ENCODE measurements at places on chromosomes 1 and 21. TPM values are rescaled to one million over a fixed set of nuclear protein-coding genes. Genes with fewer than 3 reads are reported as not detected.

The SNX27 gene
- total RNA-seq = 41.3 TPM

The OR2T11 gene
- total RNA-seq = not detected

The KRTAP15-1 gene
- total RNA-seq = not detected

The CELA3B gene
- not detected for total RNA-seq

DNA sequence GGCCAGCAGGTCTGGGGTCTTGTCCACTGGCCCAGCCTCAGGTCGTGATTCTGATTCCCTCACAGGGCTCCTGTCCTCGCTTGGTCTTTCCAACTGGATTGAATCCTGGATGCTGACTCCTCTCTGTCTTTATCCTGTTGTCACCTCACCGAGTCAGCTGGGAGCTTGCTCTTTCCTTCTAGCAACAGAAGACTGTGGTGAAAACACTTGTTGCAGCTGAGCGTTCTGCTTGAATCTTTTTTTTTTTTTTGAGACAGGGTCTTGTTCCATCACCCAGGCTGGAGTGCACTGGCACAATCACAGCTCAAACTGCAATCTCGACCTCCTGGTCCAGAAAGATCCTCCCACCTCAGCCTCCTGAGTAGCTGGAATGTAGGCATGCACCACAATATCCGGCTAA is 8.0 kb upstream of the WNT4 start:
- DNase-seq = no peak

DNA sequence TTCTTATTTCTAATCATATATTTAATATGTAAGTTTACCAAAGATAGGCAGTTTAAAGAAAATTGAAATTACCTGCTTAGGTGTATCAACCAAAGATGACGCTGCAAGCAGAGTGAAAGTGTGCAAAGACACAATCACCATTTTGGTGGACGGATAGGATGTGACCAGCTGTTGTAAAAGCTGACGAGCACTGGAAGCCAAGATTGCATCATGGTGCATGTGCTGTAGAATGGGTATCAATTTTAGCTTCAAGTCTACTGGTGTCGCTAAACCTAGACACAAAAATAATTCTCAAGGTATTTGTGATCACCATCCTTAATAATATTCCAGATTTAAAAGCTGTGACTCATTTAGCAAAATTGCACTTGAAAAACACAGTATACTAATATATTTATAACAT is 28.2 kb downstream of the INTS7 start:
- DNase-seq = no peak

DNA sequence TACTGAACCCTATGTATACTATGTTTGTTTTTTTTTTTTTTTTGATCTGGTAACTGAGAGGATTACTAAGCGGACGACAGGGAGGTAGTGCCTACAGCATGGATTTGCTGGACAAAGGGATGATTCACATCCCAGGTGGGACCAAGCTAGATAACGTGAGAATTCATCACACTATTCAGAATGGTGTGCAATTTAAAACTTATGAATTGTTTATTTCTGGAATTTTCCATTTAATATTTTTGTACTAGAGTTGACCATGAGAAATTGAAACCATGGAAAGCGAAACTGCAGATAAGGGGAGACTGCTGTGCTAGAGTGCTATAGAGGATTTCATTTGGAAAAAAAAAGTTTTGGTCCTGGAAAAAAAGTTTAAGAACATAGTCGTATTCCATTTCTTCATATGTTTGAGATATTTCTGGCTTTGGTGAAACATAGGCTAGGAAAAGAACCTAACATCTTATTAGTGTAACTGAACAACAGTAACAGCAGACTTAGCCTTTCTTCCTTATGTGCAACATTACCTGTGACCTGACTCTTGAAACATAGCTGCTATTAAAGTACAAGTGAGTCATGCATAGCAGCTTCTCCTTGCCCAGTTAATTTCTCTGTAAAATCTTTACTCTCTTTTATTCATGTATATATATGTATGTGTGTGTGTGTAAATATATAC is 202.5 kb downstream of the FGGY start:
- DNase-seq = no peak

GRCh38 chr1:213067352-213067751 is 16.3 kb downstream of the RPS6KC1 start:
- no peak for DNase-seq

DNA sequence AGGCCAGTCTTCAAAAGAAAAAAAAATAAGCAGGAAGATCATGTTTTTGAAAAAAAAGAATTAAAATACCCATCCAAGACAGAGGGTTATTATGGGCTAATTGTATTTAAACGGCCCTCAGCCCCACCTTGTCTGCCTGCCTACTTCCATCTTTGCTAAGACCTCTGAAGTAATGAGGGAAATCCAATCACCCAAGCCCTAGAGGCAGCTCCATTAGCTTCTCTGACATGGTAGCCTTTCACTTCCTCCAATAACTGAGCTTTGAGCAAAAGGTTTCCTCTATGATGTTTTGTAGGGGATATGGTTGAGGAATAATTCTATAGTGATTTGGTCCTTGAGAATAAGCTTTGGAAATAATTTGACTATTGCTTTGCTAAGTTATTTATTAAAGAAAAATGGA is 178.2 kb upstream of the SGIP1 start:
- DNase-seq = no peak

GRCh38 chr1:66546047-66546810 is 12.3 kb downstream of the SGIP1 start:
- no peak for DNase-seq

- DNase-seq = no peak
These were observed 19.4 kb downstream of the LRRC41 start for GRCh38 chr1:46284058-46284457.

- no peak for DNase-seq
These were observed 7.7 kb downstream of the C1orf226 start for GRCh38 chr1:162389021-162389818.

- DNase-seq = no peak
These were observed 51.3 kb upstream of the RIPK4 start for GRCh38 chr21:41817877-41818855.

- no peak for DNase-seq
These were observed 93.6 kb downstream of the TSEN15 start for GRCh38 chr1:184145083-184145482.

DNA sequence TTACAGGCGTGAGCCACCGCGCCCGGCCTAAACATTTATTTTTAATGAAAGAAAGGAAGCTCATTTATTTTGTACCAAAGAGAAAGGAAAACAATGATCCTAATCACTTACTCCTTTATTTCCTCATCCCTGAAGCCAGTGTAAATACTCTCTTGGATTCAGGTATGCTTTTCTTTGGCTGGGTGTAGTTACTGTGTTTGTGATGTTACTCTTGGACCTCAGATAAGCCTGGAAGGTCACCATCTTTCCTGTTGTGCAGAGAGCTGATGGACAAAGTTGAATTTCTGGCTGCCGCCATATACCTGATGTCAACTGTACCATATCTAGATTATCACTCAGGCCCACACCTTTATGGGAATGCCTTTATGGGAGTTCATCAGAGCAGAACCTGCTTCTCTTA is 35.4 kb upstream of the FOXE3 start:
- DNase-seq = no peak

GRCh38 chr1:152983743-152984142 is at the start of gene SPRR1A:
Gene SPRR1A, plus strand, starts transcription at chr1:152984081. Its CDS starts 1,150 bp downstream, at chr1:152985231.
- DNase-seq = no peak

- DNase-seq = no peak
These were observed 14.6 kb upstream of the JAK1 start for GRCh38 chr1:64980745-64981600.

Data from breast epithelium (tissue), 4 donors.